Mucosa of gallbladder (tissue), 1 donor: ENCODE measurements at places on chromosomes 6 and 20. TPM values are rescaled to one million over a fixed set of nuclear protein-coding genes. Genes with fewer than 3 reads are reported as not detected.

GRCh38 chr20:42444799-42445198 is 744.9 kb downstream of the PTPRT start:
- no peak for DNase-seq

- peak; percentile 71 for DNase-seq
Measured at GRCh38 chr20:44217342-44218092, 6.9 kb upstream of the OSER1 start.

Gene TTBK1
- total RNA-seq, result 1.6 TPM

GRCh38 chr6:49524541-49524940 is 24.8 kb downstream of the GLYATL3 start:
- no peak for DNase-seq

Gene NT5E
- 64.9 TPM for total RNA-seq

Gene FERMT1
- total RNA-seq, result 9.2 TPM

Gene MEI4
- total RNA-seq, result 0.17 TPM
